T-cell (primary cell): ENCODE measurements at places on chromosomes 4 and X.

GRCh38 chr4:157988641-157989040, 184.2 kb downstream of the GASK1B start:
- no peak for DNase-seq

- DNase-seq = no peak
These were observed 80.4 kb downstream of the DCUN1D4 start for GRCh38 chr4:51923343-51923742.

- DNase-seq = peak; percentile 53
These were observed 217.6 kb downstream of the PTTG2 start for GRCh38 chr4:38177641-38178391.

DNA sequence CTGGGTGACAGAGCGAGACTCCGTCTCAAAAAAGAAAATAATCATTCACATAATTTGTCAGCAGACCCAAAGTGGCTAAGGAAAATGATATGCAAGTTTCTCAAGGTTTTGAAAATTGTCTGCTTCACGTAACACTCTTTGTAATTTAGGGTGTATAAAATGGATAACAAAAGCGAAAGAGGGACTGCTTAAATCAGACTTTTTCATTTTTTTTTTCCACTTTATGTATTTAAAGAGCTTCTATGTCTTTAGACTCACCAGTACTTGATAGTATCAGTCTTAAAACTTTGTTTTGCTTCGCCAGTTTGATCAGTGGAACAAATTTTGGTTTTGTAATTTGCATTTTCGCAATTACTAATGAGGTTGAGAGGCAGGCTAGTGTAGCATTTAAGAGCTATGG, 34.6 kb downstream of the USP9X start:
- no peak for DNase-seq

DNA sequence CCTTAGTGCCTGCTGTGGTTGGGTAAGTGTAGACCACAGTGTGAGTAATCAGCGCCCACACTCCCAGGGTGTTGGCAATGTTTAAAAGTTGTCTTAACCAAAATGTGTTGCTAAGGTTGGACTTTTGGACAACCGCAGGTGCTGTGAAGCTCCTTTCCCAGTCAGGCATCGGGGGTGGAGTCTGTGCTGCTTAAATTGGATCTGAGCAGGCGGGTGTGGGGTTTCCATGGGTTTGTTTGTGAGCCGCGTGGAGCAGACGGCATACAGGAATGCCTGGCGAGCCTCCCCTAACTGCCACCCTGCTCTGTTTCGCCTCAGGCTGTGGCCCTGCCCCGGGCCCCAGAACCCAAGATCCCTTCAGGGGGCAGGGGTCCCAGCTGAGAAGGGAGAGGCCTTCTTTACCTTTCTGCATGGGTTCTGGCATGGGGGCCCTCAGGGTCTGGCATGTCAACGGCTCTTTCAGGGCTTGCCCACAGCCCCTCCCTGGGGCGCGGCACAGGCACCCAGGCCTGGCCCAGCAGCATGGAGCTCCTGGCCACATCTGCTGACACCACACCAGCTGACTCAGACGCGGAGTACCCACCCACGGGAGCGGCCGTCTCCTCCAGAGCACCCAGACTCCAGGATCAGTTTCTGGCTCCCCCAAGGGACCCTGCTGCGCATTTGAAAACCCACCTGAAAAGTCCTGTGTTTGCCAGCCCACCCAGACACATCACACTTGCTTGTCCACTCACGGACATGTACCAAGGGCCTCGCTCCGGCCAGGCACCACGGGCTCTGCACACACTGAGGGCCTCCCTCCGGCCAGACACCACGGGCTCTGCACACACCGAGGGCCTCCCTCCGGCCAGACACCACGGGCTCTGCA, 5.1 kb upstream of the SPON2 start:
- peak; percentile 40 for DNase-seq

GRCh38 chrX:109187473-109188168, 294.3 kb downstream of the GUCY2F start:
- no peak for DNase-seq

DNA sequence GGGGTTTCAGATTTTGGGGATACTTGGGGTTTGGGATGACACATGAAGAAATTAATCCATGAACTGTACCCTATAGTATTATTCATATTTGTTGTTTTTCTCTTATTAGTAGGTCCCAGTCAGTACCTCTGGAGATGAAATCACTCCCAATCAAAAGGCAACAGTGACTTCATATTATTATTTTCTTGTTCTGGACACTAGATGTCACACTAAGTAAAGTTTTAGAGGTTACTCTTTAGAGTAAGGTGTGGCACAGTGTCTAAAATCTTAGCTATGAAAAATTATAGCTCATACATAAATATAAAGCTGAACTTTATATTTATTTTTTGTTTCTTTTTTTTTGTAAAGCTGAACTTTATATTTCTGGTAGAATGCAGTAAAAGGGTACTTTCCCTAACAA, 35.1 kb downstream of the FAM114A1 start:
- no peak for DNase-seq

DNA sequence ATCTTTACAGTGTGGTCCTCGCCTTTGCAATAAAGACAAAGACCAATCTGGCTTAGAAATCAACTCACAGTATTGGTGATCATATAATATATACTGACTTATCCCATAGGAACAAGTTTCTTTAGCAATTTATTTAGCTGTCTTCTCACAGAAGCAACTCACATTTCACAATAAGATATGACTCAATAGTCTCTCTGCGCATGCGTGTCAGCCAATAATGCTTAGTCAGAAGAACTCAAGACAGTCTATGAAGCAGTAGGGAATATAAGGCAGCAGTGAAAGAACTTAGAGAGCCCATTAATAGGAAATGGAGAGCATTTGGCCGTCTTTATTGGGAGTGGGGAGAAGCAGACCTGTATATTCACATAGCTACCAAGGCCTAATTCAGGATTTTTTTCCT, 216.7 kb downstream of the IL13RA2 start:
- no peak for DNase-seq

GRCh38 chr4:173189117-173189693, 20.6 kb downstream of the GALNT7 start:
- DNase-seq = no peak

- peak; percentile 8 for DNase-seq
These were observed 7.6 kb downstream of the FABP2 start for GRCh38 chr4:119314356-119314755.

DNA sequence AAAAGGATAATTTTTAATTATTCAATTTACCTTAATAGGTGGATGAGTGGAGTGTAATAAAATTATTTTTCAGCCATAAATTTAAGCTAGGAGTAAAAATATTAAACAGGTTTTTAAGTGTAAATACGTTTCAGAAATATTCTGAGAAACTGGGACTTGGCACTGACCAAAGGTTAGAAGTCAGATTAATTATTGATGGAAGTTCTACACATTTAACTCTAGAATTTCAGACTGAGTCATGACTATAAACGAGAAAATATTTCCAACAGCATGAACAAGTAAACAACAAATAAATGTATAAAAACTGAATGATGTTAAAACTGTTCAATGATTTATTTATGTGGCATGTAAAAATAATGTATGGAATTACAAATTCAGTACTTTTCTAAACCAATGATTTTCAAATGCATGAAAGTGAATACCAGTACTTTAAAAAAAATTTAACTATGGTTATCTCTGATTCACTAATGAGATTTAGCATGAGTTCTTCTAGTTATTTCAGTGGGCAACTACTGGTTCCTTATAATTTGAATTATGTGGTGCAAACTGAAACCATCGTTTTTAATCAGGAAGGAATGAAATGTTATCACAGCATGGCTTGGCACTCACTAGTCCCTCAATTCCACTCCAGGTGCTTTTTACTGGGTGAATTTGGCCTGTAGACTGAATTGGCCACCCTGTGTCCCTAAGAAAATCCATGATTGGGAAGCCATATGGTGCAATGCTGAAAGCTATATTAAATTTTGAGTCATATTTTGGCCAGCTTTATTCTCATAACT, 244.2 kb downstream of the FSTL5 start:
- DNase-seq = no peak

DNA sequence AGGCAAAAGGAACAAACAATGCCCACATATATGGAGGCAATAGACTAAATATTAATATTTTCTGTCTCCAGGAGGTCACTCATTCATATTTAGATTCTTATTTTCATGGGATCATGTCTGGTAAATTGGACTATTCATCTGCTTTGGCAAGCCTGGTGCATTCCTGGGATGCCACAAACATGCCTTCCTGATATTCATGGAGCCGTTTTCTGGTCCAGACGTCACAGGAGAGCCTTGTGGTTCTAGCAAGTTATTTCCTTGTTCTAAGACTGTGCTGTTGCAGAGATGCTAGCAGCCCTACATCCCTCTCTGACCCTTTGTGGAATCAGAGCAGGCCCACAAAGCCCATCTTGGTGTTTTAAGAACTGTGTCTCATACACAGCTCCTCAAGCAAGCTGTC, 16.1 kb upstream of the EXOSC9 start:
- no peak for DNase-seq

DNA sequence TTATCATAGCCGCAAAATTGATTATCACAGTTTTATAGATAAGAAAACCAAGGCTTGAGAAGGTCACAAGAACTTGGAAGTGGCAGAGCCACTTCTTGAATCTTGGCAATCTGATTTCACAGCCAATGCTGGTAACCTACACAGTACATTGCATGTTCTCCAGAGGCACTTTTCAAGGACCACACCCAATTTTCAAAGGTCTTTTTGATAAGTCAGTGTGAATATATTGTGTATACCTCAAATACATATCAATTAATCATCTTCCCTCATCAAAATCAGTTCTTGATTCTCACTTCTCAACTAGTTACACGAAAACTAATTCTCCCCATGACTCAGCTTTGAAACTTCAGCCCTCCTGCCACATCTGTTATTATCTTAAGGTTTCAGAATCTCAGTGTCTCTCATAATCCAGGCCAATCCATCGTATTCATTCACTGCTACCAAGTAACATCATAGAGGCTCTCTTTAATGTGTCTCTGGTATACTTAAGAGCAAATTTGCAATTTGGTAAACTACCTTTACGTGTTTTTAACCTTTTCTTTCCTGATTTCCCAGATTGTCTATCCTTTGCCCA, 16.8 kb downstream of the CAMK2D start:
- DNase-seq = no peak

GRCh38 chrX:37349221-37350033, at the start of gene PRRG1:
TSS of gene PRRG1 (plus strand) at chrX:37349364. CDS start at chrX:37406250, 56,886 bp downstream.
- DNase-seq = no peak

DNA sequence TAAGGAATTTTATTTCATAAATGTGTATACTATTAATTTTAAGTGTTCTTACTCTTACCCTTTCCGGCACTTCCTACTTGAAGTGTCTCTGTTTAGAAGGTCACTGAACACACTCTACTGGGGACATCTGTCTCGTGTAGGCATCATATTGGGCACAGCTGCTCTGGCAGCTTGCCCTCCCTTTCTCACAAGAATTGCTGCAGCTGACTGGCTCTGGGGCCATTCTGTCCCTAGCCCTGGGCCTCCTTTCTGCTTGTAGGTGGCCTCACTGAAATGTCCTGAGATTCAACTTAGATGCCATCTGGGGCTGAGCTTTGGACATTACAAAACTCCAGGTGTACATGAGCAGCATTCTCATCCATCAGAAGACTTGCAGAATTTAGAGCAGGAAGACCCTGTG, 49.6 kb downstream of the SMAD1 start:
- no peak for DNase-seq

DNA sequence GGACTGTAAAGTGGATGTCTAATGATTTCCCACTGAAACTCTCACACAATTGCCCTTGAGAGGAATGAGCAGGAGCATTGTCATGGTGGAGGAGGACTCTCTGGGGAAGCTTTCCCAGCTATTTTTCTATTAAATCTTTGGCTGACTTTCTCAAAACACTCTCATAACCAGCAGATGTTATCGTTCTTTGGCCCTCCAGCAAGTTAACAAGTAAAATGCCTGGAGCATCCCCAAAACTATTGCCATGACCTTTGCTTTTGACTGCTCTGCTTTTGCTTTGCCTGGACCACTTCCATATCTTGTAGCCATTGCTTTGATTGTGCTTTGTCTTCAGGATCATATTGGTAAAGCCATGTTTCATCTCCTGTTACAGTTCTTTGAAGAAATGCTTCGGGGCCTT, 120.2 kb upstream of the PDE5A start:
- no peak for DNase-seq

- no peak for DNase-seq
These were observed 53.9 kb upstream of the TENM3 start for GRCh38 chr4:182189103-182189878.

DNA sequence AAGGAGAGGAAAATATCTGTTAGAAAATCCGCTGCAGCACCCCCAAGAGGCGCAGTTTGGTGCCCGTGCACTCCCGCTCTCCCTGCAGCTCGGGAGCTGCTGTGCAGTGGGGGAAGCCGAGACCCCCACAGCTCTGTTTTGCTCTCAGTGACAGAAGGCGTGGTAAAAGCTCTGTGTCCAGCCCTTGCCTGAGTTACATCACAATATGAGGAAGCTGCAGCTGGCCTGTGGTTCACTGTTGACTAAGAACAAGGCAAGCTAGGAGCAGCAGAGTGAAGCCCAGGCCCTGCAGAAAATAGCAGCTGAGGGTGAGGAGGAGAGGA, 88.5 kb upstream of the ADRA2C start:
- no peak for DNase-seq
